Anterior cingulate cortex (tissue), 58 donors: ENCODE measurements at places on chromosomes 12 and 14.

DNA sequence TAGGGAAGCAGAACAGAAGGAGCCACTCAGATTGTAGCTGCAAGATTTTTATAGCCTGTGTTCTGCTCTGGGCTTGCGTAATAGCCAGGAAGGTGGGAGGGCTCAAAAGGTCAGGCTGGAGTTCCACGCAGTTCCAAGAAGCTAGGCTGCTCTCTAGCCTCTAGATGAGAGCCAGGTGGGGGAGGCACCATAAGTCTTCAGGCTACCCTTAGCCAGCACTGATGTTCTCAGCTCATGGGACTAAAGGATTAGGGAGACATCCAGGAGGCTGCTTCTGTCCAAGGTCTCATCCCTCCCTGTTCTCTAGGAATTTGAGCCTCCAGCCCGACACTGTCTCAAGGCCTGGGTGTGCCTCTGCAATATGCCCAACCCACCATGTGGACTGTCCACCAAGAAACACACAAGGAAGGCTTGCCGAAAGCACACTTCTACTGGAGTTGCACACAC, 1.7 kb downstream of the LMBR1L start:
- no peak for DNase-seq

GRCh38 chr14:59918824-59919569, 947 bp upstream of the LRRC9 start:
- no peak for DNase-seq

DNA sequence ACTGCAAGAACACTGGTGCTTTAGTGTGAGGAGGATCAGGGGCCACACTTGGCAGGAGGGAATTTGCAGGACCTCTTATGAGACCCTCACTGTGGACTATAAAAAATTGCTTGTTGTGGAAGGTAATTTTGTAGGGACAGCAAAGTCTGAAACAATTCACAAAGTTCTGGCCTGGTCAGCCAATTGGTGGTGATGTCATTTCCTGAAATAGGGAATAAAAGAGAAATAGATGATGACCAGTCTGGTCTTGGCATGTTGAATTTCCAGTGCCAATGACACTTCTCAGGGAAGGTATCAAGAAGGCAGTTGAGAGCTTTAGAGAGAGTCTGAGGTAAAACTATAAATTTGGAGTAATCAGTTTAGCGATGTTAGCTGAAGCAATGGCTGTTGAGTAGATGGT, 129.3 kb upstream of the LMNTD1 start:
- no peak for DNase-seq

- DNase-seq: peak; percentile 63
Observed at GRCh38 chr14:68730811-68731425, 61.9 kb downstream of the ZFP36L1 start.

DNA sequence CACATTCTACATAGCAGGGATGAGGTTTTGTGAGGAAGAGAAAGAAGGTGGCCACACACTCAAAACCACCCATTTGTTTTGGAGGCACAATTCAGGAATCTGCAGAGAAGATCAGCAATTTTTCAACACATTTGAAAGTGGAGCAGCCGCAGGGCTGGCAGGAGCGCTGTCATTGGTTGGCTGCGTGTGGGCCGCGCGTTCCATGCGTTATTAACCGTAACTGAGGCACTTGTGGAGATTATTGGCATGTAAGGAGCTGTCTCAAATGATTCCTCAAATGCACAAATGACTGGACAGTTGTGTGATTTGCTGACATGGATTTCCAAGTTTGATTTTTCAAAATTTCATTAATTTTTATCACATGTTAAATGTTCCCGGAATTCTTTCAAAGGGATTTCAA, 318.5 kb downstream of the TMEM132D start:
- DNase-seq: no peak

DNA sequence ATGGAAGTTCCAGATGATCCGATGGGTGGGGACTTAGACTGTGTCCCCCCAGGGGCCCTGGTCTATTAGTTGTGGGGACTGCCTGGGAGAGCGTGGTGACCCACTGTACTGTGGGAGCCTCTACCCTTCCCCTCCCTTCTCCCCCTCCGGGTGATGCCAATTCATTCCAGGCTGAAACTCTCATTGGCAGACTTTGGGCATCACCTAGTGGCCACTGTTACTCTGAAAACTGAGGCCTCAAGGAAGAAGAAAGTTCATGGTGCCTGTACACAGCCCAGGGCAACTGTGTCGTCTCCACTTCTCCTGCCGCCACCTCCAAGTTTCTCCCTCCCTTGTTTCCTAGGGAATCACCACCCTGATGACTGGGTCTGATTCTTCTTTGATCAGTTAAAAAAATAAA, 173.6 kb upstream of the ALG10B start:
- DNase-seq: no peak

GRCh38 chr14:98956181-98956580, 315.8 kb downstream of the BCL11B start:
- DNase-seq: no peak

GRCh38 chr12:123919980-123920360, 52.7 kb downstream of the CCDC92 start:
- DNase-seq: no peak

GRCh38 chr12:70883855-70884254, 36.7 kb downstream of the PTPRR start:
- no peak for DNase-seq

- DNase-seq: no peak
Observed at GRCh38 chr12:29882846-29883245, 99.1 kb upstream of the TMTC1 start.

DNA sequence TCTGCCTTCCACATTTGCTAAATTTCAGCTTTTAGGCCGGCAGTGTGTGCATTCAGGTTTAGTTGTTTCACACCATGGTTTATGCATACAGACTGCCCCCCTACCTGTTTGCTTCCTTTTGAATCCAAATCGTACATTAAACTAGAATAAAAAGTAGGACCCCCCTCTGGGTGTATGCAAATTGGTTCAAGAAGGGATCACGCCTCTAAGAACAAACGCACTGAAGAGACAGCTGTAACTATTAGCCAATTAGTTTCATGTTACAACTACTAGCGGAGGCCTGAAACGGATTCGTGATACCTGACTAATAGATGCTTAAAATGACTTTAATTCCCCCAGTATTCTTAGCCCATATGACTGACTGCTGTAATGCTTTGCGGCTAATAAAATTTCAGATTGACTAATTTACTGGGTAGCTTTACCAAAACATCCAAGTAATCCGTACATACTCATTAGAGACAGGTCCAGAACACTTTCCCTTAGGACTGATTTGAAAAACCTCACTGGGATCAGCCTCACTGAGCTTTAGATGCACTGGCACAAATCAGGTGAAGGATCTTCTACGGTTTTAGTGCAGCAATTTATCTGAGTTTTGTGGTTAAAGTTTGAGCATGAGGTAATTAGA, 411.8 kb downstream of the NPAS3 start:
- DNase-seq: no peak

DNA sequence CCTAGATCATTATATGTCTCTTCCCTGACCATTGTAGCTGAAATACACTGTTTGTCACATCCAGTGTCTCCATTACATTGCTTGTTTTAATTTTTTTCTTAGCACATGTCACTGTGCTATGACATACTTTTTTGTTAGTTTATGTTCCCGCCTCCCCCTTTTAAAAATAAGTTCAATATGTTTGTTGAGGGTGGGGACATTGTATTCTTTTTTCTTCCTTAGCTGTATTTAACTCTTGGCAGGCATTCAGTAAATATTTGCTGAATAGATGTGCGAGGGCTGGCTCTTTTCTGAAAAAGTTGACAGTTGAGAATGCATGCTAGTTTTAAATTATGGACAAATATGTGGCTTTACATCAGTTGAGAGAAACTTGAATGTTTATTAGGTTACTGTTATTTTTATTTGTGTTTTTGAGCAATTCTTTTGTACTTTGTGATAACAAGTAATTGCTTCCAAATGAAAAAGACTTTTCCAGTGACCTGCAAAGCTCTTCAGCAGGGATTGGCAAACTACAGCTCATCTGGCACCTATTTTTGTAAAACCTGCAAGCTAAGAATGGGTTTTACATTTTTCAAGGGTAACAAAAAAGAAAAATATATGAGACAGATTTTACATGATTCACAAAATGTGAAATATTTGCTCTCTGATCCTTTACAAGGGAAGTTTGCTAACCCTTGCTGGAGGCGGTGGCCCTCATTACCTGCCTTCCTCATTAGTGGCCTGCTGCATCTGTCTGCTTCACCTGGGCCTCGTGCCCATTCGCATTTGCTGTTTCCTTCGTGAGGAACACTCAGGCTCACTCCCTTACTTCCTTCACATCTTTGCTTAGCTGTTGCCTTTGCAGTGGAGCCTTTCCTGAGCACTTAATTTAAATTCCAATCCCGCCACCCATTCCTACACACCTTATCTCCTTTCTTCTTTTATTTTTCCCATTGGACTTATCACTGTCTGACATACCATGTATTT, 229.4 kb downstream of the ERC1 start:
- DNase-seq: no peak

- no peak for DNase-seq
Observed at GRCh38 chr14:91405724-91406435, 11.7 kb downstream of the CCDC88C start.

GRCh38 chr14:20603813-20604690, 12.9 kb upstream of the RNASE12 start:
- no peak for DNase-seq

DNA sequence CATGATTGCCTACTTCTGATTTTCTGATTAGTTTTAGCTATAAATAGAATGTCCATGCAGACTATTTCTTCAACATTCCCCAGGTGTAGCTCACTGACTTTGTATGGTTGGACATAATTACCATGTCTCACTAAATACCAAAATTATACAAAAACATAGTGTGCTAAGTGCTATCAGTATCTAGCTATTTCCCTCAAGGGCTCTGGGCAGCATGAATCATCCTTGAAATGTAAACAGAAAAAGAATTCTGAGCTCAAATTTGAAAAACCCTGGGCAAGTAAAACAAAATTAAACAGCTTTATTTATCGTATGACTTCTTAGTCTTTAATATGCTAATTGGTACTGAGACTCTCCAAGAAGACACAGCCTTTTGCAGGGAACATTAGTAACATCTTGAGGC, 82.9 kb downstream of the SPATA7 start:
- no peak for DNase-seq

DNA sequence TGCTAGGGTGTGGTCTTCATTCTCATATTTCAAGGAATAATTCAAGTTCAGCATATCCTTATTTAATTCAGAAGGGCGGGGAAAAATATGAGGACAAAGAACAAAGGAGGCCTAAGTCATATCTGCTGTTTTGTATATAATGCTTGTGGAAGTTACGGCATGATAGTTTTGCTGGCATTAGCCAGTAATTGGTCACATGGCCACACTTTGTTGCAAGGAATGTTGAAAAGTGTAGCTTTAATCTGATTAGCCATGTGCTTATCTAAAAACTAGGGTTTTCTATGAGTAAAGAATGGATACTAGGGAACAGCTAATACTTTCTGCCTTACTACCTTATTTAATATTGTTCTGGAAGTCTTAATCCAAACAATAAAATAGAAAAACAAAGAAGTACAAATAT, 34.4 kb upstream of the E2F7 start:
- no peak for DNase-seq

DNA sequence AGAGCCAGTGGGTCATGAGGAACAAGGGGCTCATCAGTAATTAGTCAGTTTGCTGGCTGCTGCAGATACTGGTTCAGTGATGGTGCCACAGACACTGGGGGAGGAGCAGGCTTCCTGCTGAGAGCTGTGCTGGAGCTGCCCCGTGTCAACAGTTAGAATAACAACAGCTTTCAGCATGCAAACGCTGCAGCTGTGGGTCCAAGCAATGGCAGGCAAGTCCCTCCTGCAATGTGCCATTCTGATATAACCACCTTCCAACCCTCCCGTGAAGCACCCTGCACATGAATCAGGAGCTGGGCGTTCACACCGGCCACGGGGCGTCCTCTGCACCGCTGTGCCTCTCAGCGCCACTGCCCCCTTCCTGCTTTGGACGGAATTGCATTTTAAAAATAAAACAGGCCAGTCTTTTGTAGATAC, 258.4 kb upstream of the SFSWAP start:
- no peak for DNase-seq

GRCh38 chr14:56333359-56334292, 215.4 kb downstream of the PELI2 start:
- no peak for DNase-seq

DNA sequence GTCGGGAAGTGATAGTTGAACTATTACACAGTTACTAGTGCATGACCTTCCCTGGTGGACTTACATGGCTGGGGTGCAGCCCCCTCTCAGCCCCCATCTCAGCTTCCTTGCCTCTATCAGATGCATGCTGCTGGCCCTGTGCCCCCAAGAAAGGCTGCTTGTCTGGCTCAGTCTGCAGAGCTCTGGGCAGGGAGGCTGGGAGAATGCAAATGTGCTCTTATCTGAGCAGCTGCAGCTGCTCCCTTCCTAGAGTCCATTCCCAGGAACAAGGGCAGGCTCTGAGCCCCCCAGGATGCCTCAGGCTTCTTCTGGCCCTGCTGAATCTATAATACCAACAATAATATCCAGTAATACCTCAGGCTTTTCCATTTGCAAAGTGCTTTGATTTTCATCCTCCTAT, 218.1 kb upstream of the SRRM4 start:
- DNase-seq: peak; percentile 11

DNA sequence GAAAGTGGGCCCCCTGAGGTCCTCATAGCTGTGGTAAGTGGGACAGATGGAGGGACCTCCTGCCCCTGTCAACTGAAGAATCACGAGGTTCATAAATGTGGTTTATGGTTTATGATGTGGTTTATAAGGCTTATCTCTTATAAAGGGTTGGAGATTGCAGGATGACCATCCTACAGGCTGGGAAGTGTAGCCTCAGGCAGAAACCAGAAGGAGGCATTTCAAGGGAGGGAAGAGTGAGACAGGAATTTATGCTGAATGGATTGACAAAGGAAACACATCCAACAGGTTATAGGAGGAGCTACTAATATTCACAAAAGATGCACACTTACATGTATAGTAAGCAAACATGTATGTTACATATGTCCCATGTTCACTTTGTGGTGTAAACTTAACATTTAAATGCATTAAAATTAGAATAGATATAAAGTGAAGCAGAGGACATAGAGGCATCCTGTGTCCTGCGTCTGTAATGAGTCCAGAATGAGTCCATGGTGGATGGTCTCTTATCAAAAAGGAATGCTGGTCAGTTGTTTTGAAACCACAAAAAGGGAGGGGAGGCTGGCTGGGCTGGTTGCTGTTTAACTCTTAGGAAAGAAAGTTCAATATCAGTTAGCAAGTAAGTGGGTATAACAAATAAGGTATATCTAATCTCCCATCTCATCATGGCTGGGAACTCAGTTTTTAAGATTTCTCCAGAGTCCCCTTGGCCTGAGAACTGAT, 149.0 kb upstream of the RMST start:
- DNase-seq: no peak

- no peak for DNase-seq
Observed at GRCh38 chr14:101475456-101476257, 85.6 kb upstream of the DIO3 start.

GRCh38 chr12:12718853-12719252, 1.7 kb downstream of the CDKN1B start:
- no peak for DNase-seq

GRCh38 chr14:100028990-100029677, 36.1 kb upstream of the EVL start:
- DNase-seq: no peak
